ENCODE measurements at places on chromosomes 2 and 18.

DNA sequence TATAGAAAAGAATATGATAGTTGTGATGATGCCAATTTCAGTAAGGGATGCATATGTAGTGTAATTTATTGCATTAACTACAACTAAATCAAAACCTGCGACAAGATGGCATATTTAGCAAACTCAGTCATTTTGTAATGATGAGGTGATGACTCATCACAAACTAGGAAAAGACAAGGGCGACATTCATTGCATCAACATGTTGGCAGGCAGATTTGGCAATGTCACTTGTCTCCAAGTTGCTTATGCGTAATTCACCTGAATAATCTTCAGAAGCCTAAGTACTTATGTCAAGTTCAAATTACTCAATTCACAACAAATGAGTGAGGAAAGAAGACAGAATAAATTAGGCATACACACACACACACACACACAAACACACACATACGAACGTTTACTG is 273.2 kb upstream of the RGPD4 start:
- peak; percentile 20 for DNase-seq

DNA sequence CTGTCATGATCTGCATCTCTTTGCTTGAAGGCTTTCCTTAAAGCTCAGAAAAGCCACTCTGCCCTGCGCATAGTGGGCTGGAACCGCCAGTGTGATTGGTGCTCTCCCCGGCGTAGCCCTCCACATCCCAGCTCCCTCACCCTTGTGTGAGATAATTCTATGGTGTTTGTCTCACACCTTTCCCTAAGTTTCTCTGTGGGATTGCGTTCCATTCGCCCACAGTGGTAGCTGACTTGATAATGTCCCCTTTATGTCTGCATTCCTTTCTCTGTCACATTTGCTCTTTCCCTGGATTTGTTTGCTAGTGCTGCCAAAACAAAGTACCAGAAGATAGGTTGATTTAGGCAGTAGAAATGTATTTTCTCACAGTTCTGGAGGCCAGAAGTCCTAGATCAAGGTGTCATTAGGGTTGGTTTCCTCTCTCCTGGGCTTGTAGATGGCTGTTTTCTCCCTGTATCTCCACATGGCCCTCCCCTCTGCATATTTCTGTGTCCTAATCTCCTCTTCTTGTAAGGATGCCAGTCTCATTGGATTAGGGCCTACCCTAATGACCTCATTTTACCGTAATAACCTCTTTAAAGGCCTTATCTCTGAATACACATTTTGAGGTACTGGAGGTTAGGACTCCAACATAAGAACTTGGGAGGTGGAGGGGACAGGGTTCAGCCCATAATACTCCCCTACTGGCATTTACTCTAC is 7.4 kb upstream of the TMEM87B start:
- no peak for DNase-seq

GRCh38 chr2:99644419-99644787 is 154.6 kb upstream of the REV1 start:
- DNase-seq = peak; percentile 68

- no peak for DNase-seq
These were observed 949 bp downstream of the MYOM1 start for GRCh38 chr18:3218819-3219218.

GRCh38 chr2:241741016-241741415 is 6.6 kb downstream of the D2HGDH start:
- DNase-seq = no peak

DNA sequence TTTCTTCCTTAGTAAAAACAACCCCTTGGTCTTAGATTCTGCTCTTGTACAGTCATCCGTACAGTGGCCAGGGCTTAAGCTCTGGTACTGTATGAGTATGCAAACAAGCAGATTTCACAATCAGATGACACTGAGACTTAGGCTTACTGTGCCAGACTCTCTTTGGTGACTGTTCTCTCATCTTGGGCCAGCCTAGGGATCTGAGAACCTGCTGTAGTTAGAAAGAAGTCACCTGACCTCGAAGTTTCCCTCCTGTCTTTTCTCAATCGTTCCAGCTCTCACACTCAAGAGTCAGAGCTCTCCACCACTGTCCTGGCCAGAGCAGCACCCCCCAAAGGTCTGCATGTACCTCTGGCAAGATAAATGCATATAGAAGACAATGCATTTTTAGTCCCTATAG is 63.2 kb downstream of the ZEB2 start:
- DNase-seq = peak; percentile 90

- DNase-seq = peak; percentile 60
These were observed 25.0 kb upstream of the MSGN1 start for GRCh38 chr2:17791121-17791816.

GRCh38 chr2:45121236-45121927 is 112.1 kb upstream of the SIX2 start:
- DNase-seq = no peak

DNA sequence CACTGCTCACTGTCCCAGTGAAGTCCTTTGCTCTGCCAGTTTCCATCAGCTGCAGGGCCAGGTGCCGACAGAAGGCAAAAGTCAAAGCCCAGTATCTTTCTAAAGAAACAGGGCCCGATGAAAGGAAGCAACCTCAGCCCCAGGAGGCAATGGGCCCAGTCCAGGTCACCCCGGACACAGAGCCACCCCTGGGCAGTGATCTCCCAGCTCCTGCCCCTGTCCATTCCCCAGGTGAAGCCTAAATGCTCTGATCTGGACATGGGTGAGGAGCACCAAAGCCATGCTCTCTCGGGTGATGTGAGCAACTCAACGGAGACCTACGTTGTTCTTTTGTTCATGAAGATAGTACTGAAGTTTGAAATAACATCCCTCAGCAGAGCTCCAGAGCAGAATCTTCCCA is 61.6 kb downstream of the HDAC4 start:
- no peak for DNase-seq

DNA sequence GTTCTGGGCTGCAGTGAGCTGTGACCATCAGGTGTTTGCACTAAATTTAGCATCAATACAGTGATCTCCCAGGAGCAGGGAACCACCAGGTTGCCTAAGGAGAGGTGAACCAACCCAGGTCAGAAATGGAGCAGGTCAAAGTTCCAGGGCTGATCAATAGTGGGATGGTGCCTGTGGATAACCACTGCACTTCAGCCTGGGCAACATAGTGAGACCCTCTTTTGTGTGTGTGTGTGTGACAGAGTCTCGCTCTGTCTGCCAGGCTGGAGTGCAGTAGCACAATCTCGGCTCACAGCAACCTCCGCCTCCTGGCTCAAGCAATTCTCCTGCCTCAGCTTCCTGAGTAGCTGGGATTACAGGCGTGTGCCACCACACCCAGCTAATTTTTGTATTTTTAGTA is 163.7 kb upstream of the SERTAD2 start:
- no peak for DNase-seq

GRCh38 chr18:2360861-2361260 is 210.4 kb downstream of the METTL4 start:
- no peak for DNase-seq

- DNase-seq = no peak
These were observed 72.2 kb upstream of the THOC1 start for GRCh38 chr18:340044-340443.

DNA sequence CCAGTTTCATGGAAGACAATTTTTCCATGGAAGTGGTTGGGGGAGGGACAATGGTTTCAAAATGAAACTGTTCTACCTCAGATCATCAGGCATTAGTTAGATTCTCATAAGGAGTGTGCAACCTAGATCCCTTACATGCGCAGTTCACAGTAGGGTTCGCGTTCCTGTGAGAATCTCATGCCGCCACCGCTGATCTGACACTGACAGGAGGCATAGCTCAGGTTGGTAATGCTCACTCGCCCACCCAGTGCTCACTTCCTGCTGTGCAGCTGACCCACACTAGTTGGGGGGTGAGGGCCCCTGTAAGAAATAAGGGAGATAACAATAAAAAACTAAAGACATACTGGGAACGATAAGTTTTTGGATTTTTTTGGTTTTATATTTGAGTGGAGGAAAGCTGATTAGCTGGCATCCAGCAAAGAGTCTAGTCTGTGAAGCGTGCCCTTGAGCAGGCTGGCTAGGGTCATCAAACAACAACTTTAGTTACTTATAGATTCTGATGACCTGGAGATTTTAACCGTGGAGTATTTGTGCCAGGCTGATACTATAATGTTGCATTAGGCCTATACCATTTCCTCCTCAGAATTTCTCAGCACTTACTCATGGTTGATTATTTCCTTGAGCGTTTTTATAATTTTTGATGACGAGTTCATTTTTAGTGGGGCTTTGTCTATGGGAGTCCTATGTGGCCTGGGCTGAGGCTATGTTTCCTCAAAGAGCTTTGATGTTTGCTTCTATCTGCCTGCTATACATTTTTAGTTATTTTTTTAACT is 6.3 kb upstream of the MCFD2 start:
- DNase-seq = peak; percentile 76

DNA sequence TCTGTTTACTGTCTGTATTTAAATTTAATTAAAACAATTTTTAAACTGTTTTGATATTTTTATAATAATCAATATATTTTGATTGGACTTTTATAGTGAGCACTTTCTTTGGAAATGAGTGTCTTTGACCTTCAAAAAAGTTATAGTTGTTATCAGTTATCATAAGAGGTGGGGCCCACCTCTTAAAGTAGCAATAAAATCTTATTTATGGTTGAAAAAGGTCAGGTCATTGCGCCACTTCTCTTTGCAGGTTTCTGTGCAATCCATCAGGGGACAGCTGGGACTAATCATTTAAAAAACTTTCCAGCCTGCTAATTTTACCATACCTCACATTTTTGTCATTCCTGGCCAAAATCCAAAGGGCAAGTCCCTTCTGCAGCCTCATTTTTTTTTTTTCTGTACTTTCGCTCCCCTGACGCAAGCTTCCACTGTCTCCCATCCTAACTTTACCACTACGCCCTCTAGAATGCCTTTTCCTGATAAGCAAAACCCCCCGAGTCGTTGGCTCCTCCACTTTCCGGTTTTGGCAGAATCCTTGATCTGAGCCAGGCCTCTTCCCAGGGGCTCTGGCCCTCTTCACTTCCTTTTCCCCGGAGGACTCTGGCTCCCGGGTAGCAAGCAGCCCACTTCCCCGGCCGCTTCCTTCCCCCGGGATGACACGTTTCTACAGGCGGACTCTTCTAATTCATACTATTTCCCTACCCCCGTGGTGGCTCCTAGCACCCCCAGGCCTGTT is 1.1 kb upstream of the SEH1L start:
- peak; percentile 93 for DNase-seq

DNA sequence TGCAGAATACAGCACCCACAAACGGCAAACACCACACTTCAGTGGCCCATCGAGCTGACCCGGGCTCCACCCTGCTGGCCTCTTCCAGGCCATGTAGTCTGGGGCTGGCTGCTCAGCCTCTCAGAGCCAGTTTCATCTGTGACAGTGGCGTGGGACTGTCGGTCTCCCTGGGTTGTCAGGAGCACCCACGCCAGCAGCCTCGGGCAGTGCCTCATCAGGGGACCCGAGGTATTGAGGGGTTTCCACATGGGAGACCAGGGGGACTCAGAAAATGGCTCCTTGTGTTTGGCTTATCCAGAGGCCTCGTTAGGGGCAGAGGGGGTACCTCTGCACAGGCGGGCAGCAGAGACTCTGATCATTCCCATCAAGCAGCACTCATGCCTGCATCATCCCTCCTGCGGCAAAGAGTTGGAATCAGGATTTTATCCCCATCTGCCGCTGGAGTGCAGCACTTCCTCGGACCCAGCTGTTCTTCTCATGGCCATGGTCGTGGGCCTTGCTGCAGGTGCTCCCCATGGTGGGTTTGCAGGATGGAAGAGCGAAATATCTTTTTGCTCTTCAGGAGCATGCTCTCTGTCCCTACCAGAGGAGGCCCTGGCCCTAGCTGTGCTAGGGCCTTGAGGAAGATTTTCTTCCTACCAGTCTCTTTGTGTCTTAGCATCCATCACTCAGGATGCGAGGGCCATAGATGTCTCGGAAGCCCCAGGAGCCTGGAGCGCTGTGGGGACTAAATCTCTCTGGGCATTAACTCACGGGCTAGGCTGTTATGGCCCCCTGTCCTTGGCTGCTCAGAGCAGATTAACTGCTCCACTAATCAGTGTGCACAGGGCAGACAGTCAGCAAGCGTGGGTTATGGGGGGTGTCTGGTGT is 100.8 kb downstream of the CLIP4 start:
- no peak for DNase-seq

DNA sequence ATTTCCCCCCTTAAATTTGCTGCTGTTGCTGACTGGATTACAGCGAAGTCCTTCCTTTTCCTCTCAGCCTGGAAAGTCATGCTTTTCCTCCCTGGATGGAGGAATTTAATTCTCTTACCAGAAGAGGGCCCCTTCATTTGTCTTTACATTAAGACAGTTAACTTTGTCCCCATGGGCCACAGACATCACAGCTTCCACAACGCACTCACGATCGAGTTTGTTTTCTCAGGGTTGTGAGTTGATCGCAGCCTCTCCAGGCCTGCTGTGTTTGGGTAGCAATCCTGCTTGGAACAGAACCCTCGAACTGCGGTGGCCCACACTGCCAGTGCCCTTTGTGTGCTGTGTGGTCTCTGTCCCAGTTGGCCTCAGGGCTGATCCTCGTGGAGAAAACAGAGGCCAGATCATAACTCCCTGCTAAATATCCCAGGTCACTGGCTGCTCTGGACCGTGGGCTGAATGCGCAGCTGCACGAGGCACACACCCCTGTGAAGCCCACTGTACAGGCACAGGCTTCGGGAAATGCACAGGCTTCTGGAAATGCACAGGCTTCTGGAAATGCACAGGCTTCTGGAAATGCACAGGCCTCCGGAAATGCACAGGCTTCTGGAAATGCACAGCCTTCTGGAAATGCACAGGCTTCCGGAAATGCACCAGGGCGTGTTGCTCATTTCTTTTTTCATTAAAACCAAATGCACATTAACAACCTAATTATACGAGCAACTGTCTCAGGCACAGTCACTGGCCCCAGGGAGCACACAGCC is 2.2 kb upstream of the PDIA6 start:
- peak; percentile 22 for DNase-seq

GRCh38 chr2:42036413-42036812 is 11.4 kb upstream of the PKDCC start:
- no peak for DNase-seq

DNA sequence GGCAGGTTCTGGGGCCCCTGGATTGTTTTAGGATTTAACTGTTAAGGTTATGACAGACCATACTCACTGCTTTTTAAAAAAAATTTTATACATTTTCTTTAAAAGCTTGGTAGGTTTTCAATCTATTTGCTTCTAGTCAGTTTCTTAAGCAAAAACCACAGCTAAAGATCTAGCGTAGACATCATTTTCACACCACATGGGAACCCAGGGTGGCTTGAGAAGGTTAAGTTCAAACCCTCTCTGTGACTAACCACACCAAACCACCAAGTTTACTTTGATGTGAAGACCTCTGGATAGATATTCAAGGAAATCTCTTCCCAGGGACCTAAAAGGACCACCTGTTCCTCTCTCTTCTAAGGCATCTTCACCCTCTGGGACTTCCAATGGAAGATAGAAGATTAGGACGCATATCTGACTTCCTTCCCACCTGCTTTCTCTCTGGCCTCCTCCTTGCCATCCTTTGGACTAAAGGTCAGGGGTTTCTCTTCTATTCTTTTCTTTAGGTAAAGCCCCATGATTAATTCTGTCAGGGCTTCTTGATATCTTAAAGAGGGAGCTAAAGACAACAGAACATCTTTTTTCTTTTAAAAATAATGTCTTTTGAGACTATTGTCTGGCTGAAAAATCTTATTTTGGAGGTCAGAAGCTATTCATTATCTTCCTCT is 32.3 kb downstream of the FOSL2 start:
- DNase-seq = no peak

- no peak for DNase-seq
These were observed 274.6 kb downstream of the ETAA1 start for GRCh38 chr2:67671464-67672450.

GRCh38 chr2:26687801-26688200 is 4.7 kb upstream of the KCNK3 start:
- no peak for DNase-seq
